Fibroblast of mammary gland (primary cell): ENCODE measurements at places on chromosomes 5 and 9.

- peak; percentile 60 for DNase-seq
These were observed 192.4 kb downstream of the ADAMTSL1 start for GRCh38 chr9:18666348-18666747.

DNA sequence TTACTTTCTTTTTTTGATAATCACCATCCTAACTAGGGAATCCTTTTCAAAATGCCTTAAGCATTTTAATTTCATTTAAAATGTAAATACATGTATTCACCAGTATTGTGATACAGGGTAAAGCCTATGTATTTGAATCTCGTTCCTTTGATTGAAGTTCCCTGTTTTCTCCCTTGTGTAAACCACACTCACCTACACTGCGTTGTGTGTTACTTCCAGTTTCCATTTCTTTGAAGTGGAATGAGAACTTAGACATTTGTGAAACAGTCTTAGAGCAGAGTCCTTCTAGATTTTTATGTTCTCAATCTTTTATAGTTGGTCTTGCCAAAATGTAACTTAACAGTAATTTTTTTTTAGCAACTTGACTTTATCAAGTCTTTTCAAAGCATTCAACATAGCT lies 101.4 kb downstream of the ZNF462 start:
- DNase-seq, result no peak

DNA sequence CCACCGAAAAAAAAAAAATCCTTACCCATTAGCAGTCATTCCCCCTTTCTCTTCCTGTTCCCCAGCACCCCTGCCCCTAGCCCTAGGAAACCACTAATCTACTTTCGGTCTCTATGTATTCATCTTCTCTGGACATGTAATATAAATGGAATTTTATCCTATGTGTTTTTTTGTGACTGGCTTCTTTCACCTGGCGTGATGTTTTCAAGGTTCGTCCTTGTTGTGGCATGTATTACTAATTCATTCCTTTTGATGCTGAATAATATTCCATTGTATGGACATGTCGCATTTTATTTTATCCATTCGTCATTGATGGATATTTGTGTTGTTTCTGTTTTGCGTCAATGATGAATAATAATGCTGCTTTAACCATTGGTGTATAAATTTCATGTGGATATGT lies 42.8 kb upstream of the SH3GL2 start:
- no peak for DNase-seq

- DNase-seq, result peak; percentile 79
These were observed 51.5 kb downstream of the SHOC1 start for GRCh38 chr9:111743275-111743674.

GRCh38 chr5:40630126-40630525 lies 49.6 kb upstream of the PTGER4 start:
- DNase-seq, result no peak

DNA sequence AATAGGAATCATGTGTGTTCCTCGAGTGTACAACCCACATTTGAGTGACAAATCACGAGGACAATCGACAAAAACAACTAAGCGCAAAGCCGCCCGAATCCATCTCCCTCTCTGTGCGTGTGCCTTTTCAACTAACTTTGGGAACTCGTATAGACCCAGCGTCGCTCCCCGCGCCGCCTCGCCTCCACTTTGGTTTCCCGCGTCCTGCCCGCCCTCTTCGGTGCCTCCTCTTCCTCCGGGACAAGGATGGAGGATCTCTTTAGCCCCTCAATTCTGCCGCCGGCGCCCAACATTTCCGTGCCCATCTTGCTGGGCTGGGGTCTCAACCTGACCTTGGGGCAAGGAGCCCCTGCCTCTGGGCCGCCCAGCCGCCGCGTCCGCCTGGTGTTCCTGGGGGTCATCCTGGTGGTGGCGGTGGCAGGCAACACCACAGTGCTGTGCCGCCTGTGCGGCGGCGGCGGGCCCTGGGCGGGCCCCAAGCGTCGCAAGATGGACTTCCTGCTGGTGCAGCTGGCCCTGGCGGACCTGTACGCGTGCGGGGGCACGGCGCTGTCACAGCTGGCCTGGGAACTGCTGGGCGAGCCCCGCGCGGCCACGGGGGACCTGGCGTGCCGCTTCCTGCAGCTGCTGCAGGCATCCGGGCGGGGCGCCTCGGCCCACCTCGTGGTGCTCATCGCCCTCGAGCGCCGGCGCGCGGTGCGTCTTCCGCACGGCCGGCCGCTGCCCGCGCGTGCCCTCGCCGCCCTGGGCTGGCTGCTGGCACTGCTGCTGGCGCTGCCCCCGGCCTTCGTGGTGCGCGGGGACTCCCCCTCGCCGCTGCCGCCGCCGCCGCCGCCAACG lies at the start of gene GPR150:
GPR150 (plus strand) TSS at position 58 of the 840 bp plus-strand sequence; CDS start at position 247, 189 bp downstream.
- DNase-seq, result peak; percentile 38
